Mucosa of descending colon (tissue), 3 donors: ENCODE measurements at places on chromosomes 1 and 21. TPM values are rescaled to one million over a fixed set of nuclear protein-coding genes. Genes with fewer than 3 reads are reported as not detected.

NBPF20 gene
- 4.6 TPM for total RNA-seq

GRCh38 chr21:40845441-40845995 lies 1.4 kb downstream of the DSCAM start:
- DNase-seq, result no peak

KRTAP19-1 gene
- not detected for total RNA-seq

DNA sequence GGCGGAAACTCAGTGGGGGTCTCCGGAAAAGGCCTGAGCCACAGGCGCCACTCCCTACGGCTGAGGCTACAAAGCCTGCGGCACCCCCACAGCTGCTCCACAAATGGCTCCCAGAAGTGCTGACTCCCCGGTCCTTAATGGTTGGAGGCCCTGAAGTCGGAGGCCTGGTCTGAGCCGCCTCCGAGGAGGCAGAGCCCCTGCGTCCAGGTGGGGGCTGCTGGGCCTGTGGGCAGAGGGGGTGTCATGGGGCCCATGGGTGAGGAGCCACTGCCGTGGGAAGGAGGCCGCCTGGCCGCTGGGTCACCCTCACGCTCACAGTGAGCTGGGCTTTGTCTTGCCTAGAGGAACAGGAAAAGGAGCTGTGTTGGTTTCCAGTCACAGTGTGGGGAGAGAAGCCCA lies 12.4 kb upstream of the COL18A1 start:
- DNase-seq, result no peak

DNA sequence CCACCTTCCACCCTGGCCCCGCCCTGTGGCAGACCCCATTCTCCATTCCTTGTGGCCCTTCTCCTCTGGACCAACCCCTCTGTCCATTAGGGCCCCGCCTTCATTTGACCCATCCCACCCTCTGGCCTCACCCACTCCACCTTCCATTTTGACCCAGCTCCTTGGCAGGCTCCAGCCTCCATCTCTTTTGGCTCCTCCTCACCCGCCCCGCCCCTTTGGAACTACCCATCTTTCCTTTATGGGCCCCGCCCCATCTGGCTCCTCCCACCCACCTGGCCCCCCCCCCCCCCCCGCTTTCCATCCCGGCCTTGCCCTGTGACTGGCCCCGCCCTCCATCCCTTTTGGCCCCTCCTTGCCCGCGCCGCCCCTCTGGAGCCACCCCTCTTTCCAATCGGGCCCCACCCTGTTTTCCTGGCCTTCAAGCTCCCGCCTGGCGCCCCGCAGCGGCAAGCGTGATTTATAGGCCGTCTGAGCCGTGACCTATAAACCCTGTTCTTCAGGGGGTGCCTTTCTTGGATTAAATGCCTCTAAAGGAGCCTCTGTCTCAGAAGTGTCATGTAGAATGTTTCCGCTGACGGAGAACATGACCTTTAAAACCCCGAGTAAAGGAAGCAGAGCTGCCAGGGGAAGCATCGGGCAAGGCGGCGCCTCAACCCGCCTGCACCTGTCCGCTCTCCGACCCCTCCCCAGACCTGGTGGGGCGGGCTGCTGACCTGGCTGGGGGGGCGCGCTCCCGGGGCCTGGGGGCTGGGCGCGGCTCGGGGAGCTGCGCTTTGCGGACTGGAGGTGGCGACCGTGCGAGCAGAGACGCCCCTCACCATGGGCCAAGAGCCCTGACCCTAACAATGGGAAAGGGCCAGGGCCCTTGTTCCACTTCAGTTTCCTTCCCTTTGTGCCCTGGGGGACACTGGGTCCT lies 178.0 kb downstream of the CAMTA1 start:
- DNase-seq, result peak; percentile 90
